ENCODE measurements at places on chromosomes 4 and X.

GRCh38 chr4:52833941-52834525 lies 28.1 kb upstream of the RASL11B start:
- DNase-seq: no peak

GRCh38 chr4:105192474-105192873 lies 45.8 kb downstream of the TET2 start:
- no peak for DNase-seq

DNA sequence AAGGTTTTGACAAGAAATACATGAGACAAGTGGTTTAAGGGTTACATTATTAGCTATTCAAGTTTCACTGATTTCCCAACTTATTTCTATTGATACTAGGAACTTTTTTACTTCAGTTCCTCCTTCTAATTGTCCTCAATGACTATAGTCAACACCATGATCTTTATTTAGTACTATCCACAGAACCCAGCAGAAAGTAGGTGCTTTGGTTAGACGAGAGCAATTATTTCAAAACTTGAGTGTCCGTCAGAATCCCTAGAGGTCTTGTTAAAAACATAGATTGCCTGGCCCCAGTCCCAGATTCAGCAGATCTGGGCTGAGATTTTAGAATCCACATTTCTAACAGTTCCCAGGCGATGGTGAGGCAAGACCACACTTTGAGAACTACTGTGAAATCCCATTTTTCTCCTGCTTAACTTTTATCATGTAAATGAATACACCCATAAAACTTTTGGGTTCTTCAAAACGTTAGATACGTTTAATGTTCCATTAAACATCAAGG lies 17.9 kb downstream of the EXOC1 start:
- no peak for DNase-seq

- no peak for DNase-seq
Measured at GRCh38 chrX:110383414-110383813, 24.8 kb downstream of the RTL9 start.

GRCh38 chrX:139297638-139298037 lies 232.9 kb upstream of the F9 start:
- no peak for DNase-seq

DNA sequence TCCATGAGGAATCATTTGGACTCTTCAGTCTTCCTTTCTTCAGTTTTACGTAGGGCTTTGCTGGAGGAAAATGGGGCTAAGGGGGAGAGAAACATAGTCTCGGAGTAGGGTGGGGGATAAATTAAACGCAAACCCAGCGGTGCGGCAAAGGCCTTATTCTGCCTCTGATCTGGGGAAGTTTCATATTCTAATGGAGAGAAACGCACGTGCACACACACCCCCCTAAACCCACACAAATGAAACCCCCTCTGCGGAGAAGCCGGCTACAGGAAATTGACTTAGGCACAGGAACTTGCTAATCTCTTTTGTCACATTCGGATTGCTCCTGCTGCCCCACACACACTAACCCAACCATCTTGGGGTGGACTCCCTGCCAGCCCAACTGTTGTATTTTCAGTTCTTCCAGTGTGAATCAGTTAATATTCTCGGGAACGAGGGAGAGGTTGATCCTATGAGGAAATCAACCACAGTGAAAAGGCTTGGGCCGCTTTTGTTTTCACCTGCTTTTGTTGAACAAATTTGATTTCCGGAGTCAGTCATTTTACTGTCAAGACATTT lies at the start of gene RHOH:
TSS of gene RHOH (plus strand) at position 308 of the 558 bp plus-strand sequence. CDS start 46,356 bp downstream, outside the sequence.
- DNase-seq: no peak

DNA sequence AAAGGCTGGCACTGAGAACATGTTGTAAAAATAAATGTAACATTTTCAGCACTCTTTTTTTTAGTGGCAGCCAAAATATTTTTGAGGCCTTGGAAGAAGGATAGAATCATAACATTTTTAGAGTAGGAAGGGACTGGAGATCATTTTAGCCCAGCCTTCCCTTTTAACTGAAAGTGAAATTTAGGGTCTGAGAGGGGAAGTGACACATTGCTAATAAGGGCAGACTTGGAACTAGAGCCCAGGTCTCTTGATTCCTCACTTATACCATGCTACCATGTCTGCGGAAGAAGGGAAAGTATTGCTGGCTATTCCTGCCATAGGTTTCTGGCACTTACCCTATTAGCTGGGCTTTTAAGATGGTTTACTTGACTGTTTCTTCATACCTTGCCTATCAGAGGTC lies 4.8 kb downstream of the WDR44 start:
- DNase-seq: no peak

- DNase-seq: no peak
Measured at GRCh38 chrX:122622795-122623194, 561.3 kb upstream of the GRIA3 start.

GRCh38 chrX:77731821-77732419 lies 54.1 kb downstream of the ATRX start:
- no peak for DNase-seq

GRCh38 chrX:120408168-120408567 lies 46.3 kb downstream of the ATP1B4 start:
- no peak for DNase-seq

DNA sequence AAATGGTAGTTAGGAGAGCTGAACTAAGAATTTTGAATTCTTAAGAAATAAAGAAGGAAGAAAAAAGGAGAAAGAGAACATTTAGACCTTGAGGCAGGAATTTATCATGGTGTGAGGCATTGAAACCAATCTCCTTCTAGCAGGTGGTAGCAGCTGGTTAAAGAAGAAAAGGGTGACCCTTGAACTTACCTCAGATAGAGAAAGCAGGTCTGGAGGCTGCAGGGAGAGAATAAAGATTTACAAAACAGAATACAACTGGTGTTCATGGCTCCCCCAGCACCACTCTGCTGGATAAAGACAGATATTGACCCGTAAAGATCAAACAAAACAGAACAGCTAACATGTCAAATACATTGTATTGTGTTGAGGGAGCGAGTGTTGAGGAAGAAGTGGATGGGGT lies 56.0 kb downstream of the NCAPG start:
- DNase-seq: no peak

GRCh38 chr4:57344296-57344695 lies 234.1 kb upstream of the IGFBP7 start:
- DNase-seq: no peak

- no peak for DNase-seq
Measured at GRCh38 chr4:123297836-123298235, 98.8 kb upstream of the SPRY1 start.

DNA sequence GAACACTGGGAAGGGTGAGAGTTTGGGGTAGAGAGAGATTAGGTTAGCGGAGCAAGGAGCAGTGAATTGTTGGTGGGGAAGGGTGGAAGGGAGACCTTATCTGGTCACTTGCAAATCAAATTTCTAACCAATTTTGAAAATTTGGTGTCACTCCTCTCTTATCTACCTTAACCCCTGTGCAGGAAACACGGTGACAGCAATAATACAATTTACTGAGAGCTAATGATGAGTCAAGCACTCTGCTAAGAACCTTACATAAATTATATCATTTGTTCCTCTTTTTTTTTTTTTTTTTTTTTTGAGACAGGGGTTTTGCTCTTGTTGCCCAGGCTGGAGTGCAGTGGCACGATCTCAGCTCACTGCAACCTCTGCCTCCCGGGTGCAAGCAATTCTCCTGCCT lies 116.4 kb downstream of the C4orf51 start:
- DNase-seq: no peak

GRCh38 chrX:1610736-1611135 lies 4.1 kb upstream of the ASMT start:
- no peak for DNase-seq

- no peak for DNase-seq
Measured at GRCh38 chr4:38891051-38891983, 23.7 kb downstream of the FAM114A1 start.

GRCh38 chr4:150973626-150974251 lies 41.3 kb downstream of the LRBA start:
- DNase-seq: no peak

GRCh38 chr4:20203508-20203907 lies 48.2 kb upstream of the SLIT2 start:
- no peak for DNase-seq

GRCh38 chr4:177119021-177119471 lies 190.6 kb upstream of the NEIL3 start:
- no peak for DNase-seq
